ENCODE measurements at places on chromosomes 2 and 18.

DNA sequence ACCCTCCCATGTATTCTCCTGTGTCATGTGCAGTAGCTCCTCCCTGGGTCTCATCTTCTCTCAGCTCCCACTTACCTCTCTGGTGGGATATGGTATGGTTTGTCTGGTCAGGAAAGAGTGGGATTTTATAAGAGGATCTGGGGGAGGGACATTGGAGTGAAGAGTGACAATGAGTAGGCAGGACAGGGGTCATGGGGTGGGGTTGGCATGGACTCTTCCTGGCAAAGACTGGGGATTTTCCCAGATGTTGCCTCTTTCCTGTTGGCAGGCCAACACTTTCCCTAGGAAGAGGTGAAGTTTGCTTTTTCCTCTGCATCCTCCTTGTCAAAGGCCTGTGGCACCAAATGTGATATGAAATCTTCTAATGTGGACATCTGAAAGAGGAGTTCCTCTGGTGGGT, at the start of gene REG3A:
Gene REG3A (minus strand): TSS at position 101 of the 400 bp plus-strand sequence. CDS start 348 bp downstream, outside the sequence.
- H3K36me3 ChIP-seq: no peaks in the 10 kb centered on the region
- H3K4me1 ChIP-seq: no peaks in the 10 kb centered on the region
- no peak within 1 kb of the TSS for H3K27ac ChIP-seq
- DNase-seq: no peak
- no peaks in the 10 kb centered on the region for H3K27me3 ChIP-seq

- no peak for DNase-seq
- no peaks in the 10 kb centered on the region for H3K27me3 ChIP-seq
- H3K4me1 ChIP-seq: peaks cover 16% of the 10 kb centered on the region
- H3K36me3 ChIP-seq: no peaks in the 10 kb centered on the region
Observed at GRCh38 chr18:58091099-58091611, 47.1 kb downstream of the NEDD4L start.

DNA sequence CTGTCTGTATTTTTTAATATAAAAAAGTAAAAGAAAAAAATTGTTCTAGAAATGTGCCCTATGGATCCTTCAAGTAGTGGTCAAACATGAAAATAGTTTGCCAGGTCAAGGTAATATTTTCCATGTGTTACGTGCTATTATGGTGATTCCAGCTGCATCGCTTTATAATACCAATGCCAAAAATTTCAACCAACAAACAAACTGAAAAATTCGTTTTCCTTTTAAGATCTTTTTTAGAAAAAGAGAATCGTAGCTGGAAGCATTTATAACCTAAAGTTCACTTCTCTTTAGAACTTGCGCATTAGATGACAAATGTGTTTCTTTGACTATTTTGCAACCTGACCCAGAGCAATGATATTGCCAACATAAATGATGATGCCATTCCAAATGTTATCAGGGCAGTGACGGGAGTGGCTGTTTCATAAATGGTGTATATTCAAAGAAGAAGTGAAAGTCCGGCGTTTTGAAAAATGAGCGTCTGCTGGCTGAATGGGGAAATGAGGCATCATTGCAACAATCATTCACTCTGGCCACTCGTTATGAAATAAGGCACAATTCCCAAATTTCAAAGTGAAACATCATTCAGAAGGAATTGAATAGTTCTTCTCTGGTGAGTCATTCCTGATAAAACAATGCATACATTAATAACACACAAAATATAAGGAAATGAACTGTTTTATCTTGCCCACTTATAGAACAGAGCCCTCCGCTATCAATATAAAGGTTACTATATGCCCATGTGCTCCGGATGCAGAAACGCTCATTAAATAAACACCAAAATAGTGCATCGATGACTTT, 297.4 kb downstream of the TGIF1 start:
- H3K4me3 ChIP-seq: no peak overlapping the region
- no peaks in the 10 kb centered on the region for H3K4me1 ChIP-seq
- H3K27me3 ChIP-seq: no peaks in the 10 kb centered on the region
- DNase-seq: no peak
- no peak overlapping the region for H3K27ac ChIP-seq
- no peaks in the 10 kb centered on the region for H3K36me3 ChIP-seq

GRCh38 chr2:44730593-44730992, 210.9 kb upstream of the SIX3 start:
- H3K27ac ChIP-seq: no peak overlapping the region
- H3K36me3 ChIP-seq: no peaks in the 10 kb centered on the region
- no peak overlapping the region for H3K4me3 ChIP-seq
- no peaks in the 10 kb centered on the region for H3K27me3 ChIP-seq

DNA sequence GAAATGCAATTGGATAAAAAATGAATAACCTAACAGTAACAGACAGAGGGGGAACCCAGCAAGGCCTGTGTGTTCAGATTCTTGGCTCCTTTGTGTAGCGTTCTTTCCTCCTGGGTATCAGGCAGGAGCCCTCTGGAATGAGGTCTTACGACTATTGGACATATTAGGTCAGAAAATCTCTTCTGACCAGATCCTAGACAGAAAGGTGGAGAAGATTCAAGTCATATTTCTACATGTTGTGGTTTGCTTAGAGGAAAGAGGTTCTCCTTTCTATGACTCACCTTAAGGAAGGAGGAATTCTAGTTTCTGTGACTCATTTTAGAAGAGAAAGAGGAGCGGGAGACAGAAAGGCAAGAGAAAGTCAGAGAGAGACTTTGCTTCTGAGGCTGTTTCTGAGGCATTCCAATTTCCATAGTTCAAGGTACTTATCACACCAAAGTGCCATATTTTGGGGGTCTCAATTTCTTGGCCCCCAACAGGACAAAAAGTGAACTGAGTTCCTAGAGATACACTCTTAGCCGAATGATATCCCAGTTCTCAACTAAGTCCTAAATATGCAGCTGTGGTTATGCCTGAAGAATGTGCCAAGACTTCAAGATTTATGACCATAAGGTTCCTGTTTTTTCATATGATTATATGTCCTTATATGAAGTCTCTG, 618.6 kb downstream of the ZEB2 start:
- no peaks in the 10 kb centered on the region for H3K27me3 ChIP-seq
- no peak for DNase-seq
- H3K4me1 ChIP-seq: no peaks in the 10 kb centered on the region
- no peak overlapping the region for H3K4me3 ChIP-seq
- no peak overlapping the region for H3K27ac ChIP-seq

DNA sequence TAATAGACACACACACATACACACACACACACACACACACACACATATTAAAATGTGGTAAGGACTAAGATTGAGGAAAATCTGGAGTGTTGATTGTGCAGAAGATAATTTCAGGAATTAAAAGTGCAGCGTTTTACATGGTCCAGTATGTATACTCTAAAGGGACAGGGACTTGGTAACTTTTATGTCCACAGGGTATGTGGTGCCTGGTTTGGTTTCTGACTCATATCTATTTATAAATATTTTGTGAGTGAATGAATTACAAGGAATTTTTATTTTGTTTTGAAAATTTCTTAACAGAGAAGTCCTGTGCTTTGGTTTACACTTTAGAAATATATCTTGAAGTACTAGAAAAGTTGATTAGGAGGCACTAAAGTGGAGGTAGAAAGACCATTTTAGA, 287.7 kb upstream of the NXPH2 start:
- H3K36me3 ChIP-seq: no peaks in the 10 kb centered on the region
- H3K4me3 ChIP-seq: no peak overlapping the region
- DNase-seq: no peak
- no peaks in the 10 kb centered on the region for H3K4me1 ChIP-seq

GRCh38 chr2:128306081-128306930, 12.4 kb downstream of the HS6ST1 start:
- no peaks in the 10 kb centered on the region for H3K27me3 ChIP-seq
- no peak for DNase-seq
- no peak overlapping the region for H3K4me3 ChIP-seq
- H3K27ac ChIP-seq: peak overlapping the region; percentile 14

DNA sequence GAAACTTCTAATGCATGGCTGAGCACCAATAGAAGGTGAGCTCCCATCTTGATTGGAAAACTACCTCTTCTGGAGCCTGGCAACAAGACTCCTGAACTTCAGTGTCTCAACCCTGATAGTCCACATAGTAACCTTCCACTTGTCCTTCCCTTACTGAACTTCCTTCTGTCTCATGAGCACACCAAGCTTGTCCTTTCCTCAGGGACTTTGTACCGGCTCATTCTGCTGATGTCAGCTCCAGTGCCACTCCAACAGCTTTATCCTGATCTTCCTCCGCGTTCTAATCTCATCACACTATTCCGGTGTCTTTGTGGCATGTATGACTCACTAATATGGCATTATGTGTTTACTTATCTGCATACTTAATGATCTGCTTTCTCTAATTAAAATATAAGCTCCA, 862.0 kb upstream of the ID2 start:
- H3K4me1 ChIP-seq: no peaks in the 10 kb centered on the region
- H3K27ac ChIP-seq: no peak overlapping the region
- no peak overlapping the region for H3K4me3 ChIP-seq
- no peak for DNase-seq

GRCh38 chr2:18722101-18722500, 132.7 kb upstream of the NT5C1B start:
- no peak overlapping the region for H3K4me3 ChIP-seq
- H3K4me1 ChIP-seq: no peaks in the 10 kb centered on the region
- H3K27ac ChIP-seq: no peak overlapping the region
- no peaks in the 10 kb centered on the region for H3K36me3 ChIP-seq
- no peaks in the 10 kb centered on the region for H3K27me3 ChIP-seq

DNA sequence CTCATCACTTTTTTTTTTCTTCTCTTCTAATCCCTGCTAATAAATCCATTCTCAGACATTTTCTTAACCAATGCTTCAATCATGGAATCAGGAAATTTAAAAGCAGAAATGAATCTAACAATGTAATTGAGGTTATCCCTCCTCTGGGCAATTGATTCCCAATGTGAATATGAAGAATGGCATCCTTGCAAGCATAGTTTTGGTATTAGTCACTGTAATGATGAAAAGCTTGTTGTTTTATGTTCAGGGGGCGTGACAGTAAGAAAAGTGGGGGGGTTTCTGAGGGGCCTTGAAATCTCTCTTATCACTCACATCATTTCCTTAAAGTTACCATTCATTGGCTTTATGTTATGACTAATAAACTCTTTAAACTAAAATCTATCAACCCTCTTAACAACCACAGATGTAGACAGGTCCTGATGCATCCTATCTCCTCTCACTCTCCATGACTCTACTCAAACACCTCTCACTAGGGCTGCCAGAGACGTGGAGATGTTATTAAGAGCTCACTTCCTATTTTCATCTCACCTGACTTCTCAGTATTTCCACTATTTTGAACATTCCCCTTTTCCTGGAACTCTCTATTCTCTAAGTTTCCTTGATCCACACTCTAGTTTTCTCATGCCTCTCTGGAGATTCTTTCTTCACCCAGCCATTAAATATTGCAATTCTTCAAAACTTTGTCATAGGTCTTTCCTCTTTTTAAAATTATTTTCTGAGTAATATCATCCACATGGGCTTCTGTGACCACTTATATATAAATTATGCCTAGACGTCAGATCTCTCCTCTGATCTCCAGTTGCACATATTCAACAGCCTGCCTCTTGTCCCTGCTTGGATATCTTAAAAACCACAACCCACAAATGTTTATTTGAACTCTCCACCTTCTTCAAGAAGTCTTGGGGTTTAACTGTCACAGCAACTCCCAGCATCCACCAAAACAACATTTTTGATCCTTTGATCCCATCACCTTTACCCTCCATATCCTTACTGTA, 332.9 kb downstream of the CDH2 start:
- H3K4me1 ChIP-seq: no peaks in the 10 kb centered on the region
- no peak overlapping the region for H3K27ac ChIP-seq
- H3K4me3 ChIP-seq: no peak overlapping the region
- DNase-seq: no peak
- no peaks in the 10 kb centered on the region for H3K27me3 ChIP-seq

GRCh38 chr2:39399570-39399969, 37.5 kb downstream of the MAP4K3 start:
- no peak overlapping the region for H3K27ac ChIP-seq
- no peaks in the 10 kb centered on the region for H3K27me3 ChIP-seq
- H3K4me1 ChIP-seq: peaks cover 15% of the 10 kb centered on the region
- DNase-seq: no peak
- no peaks in the 10 kb centered on the region for H3K36me3 ChIP-seq
- no peak overlapping the region for H3K4me3 ChIP-seq

DNA sequence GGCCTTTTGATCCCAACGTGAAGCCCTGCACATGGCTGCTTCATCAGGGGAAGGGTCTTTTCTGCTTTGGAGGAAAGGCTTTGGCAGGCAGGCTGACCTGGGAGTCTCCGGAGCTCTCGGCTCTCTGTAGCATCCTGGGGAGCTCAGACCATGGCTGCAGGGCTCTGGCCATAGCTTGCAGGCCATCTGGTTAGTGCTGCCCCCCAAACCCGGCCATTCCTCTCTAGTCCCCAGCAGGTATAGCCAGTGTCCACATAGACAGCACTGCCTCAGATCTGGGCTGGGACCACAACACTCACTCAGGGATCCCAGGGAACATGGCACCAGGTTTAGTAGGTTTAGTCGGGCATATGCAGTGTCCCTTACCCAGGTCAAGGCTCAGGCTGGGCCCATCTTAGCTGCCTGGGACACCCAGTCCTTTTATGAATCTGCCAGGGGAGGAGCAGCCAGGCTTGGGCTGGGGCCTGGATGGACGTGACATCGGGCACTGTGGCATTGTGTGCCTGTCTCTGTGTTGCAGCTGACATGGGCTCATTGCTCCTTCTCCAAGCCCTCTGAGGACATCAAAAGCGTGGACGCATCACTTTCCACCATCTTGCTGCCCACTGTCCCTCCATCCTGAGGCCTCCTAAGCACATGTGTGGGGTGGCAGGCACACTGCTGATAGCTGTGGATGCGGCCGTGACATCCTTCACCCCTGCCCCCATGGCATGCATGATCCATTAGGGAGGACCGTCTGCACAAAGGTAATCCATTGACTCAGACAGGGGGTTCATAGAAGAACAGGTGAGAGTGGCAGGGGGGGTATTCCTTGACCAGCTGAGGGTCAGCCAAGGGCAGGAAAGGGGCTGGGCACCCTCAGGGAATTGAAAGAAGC, 19.2 kb upstream of the GPR35 start:
- no peak for DNase-seq
- no peak overlapping the region for H3K4me3 ChIP-seq
- H3K27ac ChIP-seq: no peak overlapping the region
- H3K27me3 ChIP-seq: no peaks in the 10 kb centered on the region

GRCh38 chr2:226575928-226576327, 223.7 kb downstream of the IRS1 start:
- H3K27ac ChIP-seq: no peak overlapping the region
- H3K36me3 ChIP-seq: no peaks in the 10 kb centered on the region
- no peak overlapping the region for H3K4me3 ChIP-seq
- no peaks in the 10 kb centered on the region for H3K27me3 ChIP-seq
- DNase-seq: no peak
- H3K4me1 ChIP-seq: no peaks in the 10 kb centered on the region

All from H1 (cell line).